T47D (cell line): ENCODE measurements at places on chromosomes 13 and 19.

- no peak for DNase-seq
These were observed 10.6 kb downstream of the ACOD1 start for GRCh38 chr13:76958841-76959432.

DNA sequence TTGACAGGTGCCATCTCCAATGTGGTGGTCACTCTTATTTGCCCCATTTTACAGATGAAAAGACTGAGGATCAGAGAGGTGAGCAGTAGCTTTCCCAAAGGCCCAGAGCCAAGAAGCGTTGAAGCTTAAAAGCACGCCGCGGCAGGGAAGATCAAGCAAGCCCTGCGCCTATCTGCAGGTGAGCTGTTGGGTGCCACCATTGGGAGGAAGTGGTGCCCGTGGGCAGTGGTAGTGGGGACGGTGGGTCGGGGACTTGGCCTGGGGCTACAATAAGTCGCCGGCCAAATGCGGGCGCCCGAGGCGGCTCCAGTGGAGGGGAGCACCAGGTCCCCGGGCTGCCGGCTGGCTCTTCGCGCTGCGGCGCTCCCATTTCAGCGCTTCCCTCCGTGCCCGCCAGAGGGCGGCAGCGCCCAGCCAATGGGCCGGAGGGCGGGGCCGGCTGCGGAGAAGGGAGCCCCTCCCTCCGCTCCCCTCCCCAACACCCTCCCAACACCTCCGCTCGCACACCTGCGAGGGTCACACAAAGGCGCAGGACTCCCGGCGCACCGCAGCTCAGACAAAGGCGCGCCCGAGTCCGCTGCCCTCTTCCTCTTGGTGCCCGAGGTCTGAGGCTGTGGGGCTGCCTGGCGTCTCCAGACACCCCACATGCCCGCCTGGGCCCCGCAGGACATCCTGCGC is 744 bp upstream of the POU2F2 start:
- peak; percentile 61 for DNase-seq

DNA sequence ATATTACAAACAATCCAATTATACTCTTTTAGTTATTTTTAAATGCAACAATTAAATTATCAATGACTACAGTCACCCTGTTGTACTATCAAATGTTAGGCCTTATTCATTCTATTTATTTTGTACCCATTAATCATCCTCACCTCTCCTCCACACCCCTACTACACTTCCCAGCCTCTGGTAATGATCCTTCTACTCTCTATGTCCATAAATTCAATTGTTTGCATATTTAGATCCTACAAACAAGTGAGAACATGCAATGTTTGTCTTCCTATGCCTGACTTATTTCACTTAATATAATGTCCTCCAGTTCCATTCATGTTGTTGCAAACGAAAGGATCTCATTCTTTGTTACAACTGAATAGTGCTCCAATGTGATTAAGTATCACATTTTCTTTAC is 1414.6 kb downstream of the SLITRK1 start:
- no peak for DNase-seq

DNA sequence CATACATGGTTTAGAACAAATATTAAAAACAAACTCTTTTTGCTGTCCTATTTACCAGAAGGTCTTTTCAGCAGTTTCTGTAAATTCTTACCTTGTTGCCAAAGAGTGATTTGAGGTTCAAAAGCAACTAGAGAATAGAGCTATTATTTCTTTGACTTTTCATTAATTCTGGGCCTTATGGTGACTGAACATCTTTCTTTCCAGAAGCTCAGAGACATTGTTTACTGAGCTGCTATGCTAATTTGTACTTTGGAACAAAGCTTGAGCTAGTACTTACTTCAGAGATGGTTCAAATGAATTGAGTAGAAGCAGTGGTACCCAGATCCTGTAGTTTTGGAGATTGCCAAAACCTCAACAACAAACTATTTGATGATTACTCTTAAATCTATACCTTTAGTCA is 331.2 kb downstream of the SPRY2 start:
- no peak for DNase-seq

- no peak for DNase-seq
These were observed 48.3 kb upstream of the RFXAP start for GRCh38 chr13:36770741-36771140.
